ENCODE measurements at places on chromosomes 4 and X.

DNA sequence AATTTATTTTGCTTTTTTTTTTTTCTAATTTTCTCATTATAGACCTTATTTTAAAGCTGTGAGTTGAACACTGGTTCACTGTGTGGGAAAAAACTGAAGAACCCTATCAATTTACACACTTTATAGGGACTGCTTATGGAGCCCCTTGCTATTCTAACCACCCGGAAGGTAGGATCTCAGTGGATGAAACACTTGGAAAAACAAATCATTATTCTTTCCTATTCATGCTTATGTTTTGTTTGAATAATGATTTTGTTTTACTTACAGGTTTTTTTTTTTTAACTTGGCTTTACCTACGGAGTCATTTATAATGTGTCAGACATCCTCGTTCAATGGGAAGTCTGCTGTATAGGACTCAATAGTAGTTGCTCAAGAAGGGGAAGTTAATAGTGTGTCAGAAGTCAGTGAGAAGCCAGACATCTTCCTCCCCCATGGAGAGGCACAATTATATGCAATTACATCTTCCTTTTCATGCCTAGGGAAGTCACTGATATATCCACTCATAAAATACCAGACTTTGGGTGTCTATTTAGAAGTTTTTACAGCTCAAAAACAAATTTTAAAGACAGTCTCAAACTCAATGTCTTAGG is 113.2 kb downstream of the ARSF start:
- no peak overlapping the region for H3K27ac ChIP-seq
- no peaks in the 10 kb centered on the region for H3K4me1 ChIP-seq

DNA sequence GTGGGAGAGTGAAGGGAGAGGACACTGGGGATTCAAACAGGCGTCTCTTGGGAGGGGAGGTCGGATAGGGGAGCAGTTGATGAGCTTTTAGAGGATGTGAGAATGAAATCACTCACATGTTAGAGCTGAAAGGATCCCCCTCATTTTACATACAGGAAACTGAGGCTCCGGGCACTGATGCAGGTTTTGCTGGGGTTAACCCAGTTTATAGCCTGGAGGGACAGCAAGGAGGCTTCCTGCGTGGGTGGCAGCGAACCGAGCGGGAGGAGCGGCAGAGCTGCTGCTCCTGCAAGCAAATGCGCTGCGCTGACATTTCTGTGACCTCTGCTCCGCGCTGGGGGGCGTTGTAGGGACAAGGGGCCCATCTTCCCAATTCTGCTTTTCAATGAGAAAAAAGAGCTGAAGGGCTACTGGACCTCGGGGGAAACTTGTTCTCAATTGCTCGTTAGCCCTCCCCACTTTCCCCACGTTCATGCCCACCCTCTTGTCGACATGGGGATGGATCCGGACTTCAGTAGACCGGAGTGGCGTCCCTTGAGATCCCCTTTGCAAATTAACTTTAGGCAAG is 1.2 kb upstream of the NEUROG2 start:
- H3K4me1 ChIP-seq, result peaks cover 4% of the 10 kb centered on the region
- no peaks in the 10 kb centered on the region for H3K36me3 ChIP-seq
- no peak overlapping the region for H3K4me3 ChIP-seq
- DNase-seq, result no peak
- peaks cover 26% of the 10 kb centered on the region for H3K27me3 ChIP-seq

DNA sequence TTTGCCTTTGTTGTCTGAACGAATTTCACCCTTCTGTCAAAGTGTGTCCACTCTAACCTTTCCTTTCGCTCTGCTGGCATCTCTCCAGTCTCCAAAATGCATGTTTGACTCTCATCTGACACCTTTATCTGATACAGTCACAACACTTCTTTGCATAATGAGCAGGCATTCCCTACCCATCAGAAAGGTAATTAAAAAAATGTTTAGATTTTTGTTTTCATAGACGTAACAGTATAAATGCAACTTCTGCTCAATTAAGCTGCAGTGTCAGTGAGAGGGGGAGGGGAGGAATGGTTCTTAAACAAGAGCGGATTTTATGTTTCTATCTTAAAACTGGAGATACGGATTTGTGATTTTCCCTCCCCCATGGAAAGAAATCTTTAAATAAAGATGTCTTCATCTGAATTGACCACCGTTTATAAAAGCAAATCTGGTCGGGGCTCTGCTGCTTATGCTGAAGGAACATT is 70.2 kb downstream of the CXXC4 start:
- H3K27me3 ChIP-seq, result no peaks in the 10 kb centered on the region
- H3K27ac ChIP-seq, result no peak overlapping the region
- no peak for DNase-seq
- H3K4me1 ChIP-seq, result no peaks in the 10 kb centered on the region
- no peaks in the 10 kb centered on the region for H3K36me3 ChIP-seq

- H3K27ac ChIP-seq, result no peak overlapping the region
- no peak overlapping the region for H3K4me3 ChIP-seq
- no peaks in the 10 kb centered on the region for H3K4me1 ChIP-seq
- no peak for DNase-seq
These were observed 157.9 kb downstream of the DHRSX start for GRCh38 chrX:2342874-2343273.

- no peak for DNase-seq
- no peaks in the 10 kb centered on the region for H3K4me1 ChIP-seq
- H3K4me3 ChIP-seq, result no peak overlapping the region
- no peak overlapping the region for H3K27ac ChIP-seq
- no peaks in the 10 kb centered on the region for H3K36me3 ChIP-seq
- no peaks in the 10 kb centered on the region for H3K27me3 ChIP-seq
These were observed 364.2 kb downstream of the ADAM29 start for GRCh38 chr4:175282407-175282806.

DNA sequence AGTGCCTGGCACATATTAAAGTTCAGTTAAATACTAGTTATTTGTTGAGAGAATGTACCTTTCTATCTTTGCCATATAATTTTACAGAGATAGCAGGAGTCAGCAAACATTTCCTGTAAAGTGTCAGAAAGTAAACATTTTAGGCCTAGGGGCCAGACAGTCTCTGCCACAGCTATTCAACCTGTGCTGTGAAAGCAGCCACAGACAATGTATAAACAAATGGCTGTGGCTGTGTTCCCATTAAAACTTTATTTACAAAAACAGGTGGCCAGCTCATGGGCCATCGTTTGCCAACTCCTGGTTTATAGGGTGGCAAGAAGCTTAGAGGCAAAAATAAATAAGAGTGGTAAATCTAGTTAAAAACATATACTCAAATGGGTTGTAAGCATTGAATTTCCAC is 34.0 kb upstream of the BRS3 start:
- DNase-seq, result no peak
- no peak overlapping the region for H3K4me3 ChIP-seq
- peaks cover 6% of the 10 kb centered on the region for H3K27me3 ChIP-seq
- H3K36me3 ChIP-seq, result no peaks in the 10 kb centered on the region

- H3K4me3 ChIP-seq, result no peak overlapping the region
- H3K27ac ChIP-seq, result no peak overlapping the region
- H3K36me3 ChIP-seq, result no peaks in the 10 kb centered on the region
- DNase-seq, result no peak
- H3K4me1 ChIP-seq, result no peaks in the 10 kb centered on the region
These were observed 789.3 kb downstream of the IL1RAPL1 start for GRCh38 chrX:29376584-29376983.

- H3K36me3 ChIP-seq, result no peaks in the 10 kb centered on the region
- DNase-seq, result no peak
- no peaks in the 10 kb centered on the region for H3K27me3 ChIP-seq
- no peak overlapping the region for H3K4me3 ChIP-seq
- peaks cover 14% of the 10 kb centered on the region for H3K4me1 ChIP-seq
These were observed 78.6 kb downstream of the CAMK2D start for GRCh38 chr4:113682730-113683537.

GRCh38 chr4:78022517-78022916 is 34.6 kb upstream of the FRAS1 start:
- no peak overlapping the region for H3K4me3 ChIP-seq
- H3K36me3 ChIP-seq, result no peaks in the 10 kb centered on the region
- H3K27ac ChIP-seq, result no peak overlapping the region
- H3K4me1 ChIP-seq, result no peaks in the 10 kb centered on the region
- no peaks in the 10 kb centered on the region for H3K27me3 ChIP-seq

DNA sequence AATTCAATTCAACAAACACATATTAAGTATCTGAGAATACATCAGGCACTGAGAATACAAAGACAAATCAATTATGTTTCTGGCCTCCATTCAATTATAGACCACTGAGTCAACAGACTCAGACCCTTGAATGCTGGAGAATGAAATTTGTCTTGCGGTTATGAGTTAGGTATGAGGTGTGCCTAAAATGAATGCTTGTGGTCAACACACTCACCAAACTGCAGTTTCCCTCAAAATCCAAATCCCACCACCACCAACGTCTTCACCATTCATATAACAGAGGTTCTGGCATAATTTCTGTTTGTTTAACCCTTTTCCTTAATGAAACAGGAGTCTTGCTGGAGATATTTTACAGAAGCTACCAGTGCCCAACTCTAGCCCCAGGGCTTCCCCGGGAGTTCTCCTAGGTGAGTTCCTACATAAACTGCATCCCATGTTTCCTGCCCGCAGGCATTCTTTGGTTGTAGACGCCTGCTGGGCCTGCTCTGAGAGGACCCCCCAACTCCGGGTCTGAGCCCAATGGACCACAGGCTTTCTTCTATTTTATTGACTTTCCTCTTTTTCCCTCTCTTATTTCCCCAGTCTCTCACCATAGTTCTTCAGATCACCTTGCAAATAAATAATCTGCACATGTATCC is 119.2 kb downstream of the DDX53 start:
- H3K4me1 ChIP-seq, result no peaks in the 10 kb centered on the region
- H3K27me3 ChIP-seq, result peaks cover 4% of the 10 kb centered on the region
- H3K4me3 ChIP-seq, result no peak overlapping the region
- no peak overlapping the region for H3K27ac ChIP-seq
- DNase-seq, result no peak

GRCh38 chr4:171376724-171377123 is 436.5 kb upstream of the GALNTL6 start:
- no peaks in the 10 kb centered on the region for H3K27me3 ChIP-seq
- no peak overlapping the region for H3K4me3 ChIP-seq
- H3K27ac ChIP-seq, result no peak overlapping the region
- no peaks in the 10 kb centered on the region for H3K4me1 ChIP-seq
- no peak for DNase-seq

GRCh38 chrX:150649096-150649870 is 43.9 kb upstream of the MTMR1 start:
- H3K36me3 ChIP-seq, result no peaks in the 10 kb centered on the region
- no peaks in the 10 kb centered on the region for H3K4me1 ChIP-seq
- no peak overlapping the region for H3K27ac ChIP-seq

- no peaks in the 10 kb centered on the region for H3K36me3 ChIP-seq
- no peak for DNase-seq
- H3K4me3 ChIP-seq, result no peak overlapping the region
- peaks cover 39% of the 10 kb centered on the region for H3K4me1 ChIP-seq
These were observed 6.1 kb downstream of the SLAIN2 start for GRCh38 chr4:48347282-48347921.

DNA sequence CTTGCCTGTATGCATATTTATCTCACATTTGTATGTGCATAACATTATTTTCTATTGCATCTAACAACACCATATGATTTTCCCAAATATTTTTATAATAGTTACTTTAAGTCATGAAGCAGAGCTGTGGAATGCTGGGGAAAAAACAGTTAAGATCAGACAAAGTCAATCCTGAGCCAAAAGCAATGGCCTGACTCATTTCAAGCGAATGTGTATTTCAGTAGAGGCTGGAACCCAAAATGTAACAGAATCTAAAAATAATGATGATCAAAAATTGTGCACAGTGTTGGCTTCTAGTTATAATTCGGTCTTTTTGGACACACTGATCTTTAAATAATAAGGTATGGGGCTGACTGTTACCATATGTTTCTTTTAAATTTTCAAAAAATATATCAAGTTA is 516.2 kb upstream of the ADGRL3 start:
- H3K27ac ChIP-seq, result no peak overlapping the region
- H3K27me3 ChIP-seq, result no peaks in the 10 kb centered on the region
- H3K4me3 ChIP-seq, result no peak overlapping the region

DNA sequence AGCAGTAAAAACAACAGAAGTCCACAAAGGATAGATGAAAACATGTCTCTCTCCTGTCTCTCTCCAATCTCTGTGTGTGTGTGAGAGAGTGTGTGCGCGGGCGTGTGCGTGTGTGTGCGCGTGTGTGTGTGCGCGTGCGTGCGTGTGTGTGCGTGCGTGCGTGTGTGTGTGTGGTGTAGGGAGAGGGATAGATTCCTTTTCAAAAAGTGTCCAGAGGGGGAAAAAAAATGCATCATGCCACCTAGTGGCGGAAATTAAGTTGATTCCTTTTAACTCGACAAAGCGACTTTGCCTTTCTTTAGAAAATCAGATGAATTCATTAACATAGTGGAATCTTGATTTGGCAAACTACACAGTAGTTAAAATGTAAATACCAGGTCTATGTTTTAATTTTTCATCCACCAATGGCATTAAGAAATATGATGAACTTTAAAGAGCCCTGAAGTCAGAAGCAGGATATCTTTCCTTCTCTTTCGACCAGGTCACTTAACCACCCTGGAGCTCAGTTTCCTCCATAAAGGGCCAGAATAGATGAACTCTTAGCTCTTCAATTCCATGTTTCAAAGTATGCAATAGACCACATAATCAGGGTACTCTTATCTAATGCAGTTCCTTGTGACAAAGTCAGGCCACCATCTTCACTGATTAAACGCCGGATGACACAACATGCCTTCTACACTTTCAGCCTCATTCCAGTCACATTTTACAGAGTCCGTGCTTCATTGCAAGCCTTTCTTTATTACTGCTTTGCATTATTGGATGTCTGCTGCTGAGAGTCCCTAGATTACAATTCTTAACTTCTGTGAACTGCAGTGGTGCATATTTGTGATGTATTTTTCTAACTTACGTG is 162.8 kb downstream of the FBXO8 start:
- no peaks in the 10 kb centered on the region for H3K4me1 ChIP-seq
- no peaks in the 10 kb centered on the region for H3K36me3 ChIP-seq
- no peak overlapping the region for H3K4me3 ChIP-seq
- DNase-seq, result peak; percentile 37
- no peaks in the 10 kb centered on the region for H3K27me3 ChIP-seq
- no peak overlapping the region for H3K27ac ChIP-seq

DNA sequence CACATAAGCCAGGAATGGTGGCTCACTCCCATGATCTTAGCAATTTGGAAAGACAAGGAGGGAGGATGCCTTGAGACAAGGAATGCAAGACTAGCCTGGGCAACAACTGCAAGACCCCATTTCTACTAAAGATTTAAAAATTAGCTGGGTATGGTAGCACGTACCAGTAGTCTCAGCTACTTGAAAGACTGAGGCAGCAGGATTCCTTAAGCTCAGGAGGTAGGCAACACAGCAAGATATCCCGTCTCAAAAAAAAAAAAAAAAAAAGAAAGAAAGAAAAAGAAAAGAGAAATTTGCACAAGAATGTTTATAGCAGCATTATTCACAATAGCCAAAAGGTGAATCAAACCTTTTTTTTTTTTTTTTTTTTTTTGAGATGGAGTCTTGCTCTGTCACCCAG is 29.7 kb downstream of the PDS5A start:
- no peak for DNase-seq
- no peak overlapping the region for H3K27ac ChIP-seq
- H3K4me1 ChIP-seq, result peaks cover 6% of the 10 kb centered on the region
- no peaks in the 10 kb centered on the region for H3K27me3 ChIP-seq
- no peaks in the 10 kb centered on the region for H3K36me3 ChIP-seq
